ENCODE measurements at places on chromosomes 1 and 21. TPM values are rescaled to one million over a fixed set of nuclear protein-coding genes. Genes with fewer than 3 reads are reported as not detected.

Gene AMIGO1
- total RNA-seq: 4.5 TPM

Gene LIN9
- 34.4 TPM for total RNA-seq

Gene SEC16B
- 0.67 TPM for total RNA-seq

Gene ANKRD34A
- total RNA-seq: 0.28 TPM

Gene DPYD
- total RNA-seq: 0.43 TPM

DNA sequence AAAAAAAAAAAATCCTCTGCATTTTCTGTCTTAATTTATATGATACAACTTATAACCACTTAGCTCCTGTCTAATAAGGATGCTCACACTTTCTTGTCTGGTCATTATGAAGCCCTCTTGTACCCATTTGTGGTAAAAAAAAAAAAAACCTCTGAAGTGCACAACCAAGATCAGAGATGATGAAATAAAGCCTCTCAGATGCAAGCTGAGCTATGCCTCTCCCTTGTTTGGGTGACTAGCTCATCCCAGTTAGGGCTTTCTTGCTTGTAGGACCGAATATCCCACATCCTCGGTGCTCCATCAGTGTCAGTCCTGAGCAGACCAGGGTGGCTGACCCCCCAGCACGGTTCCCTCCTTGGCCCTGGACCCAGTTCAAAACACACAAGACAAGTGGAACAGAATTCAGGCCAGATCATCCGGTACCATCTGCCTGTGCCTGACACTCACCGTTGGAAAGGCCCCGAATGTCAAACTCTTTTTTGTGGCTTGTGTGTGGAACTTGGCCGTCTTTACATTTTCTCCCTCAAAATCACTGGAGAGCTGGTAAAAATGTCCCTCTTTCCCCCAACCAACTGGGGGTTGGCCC, 6.3 kb upstream of the SELENON start:
- DNase-seq: no peak
- no peaks in the 10 kb centered on the region for H3K27me3 ChIP-seq
- no peaks in the 10 kb centered on the region for H3K36me3 ChIP-seq

DNA sequence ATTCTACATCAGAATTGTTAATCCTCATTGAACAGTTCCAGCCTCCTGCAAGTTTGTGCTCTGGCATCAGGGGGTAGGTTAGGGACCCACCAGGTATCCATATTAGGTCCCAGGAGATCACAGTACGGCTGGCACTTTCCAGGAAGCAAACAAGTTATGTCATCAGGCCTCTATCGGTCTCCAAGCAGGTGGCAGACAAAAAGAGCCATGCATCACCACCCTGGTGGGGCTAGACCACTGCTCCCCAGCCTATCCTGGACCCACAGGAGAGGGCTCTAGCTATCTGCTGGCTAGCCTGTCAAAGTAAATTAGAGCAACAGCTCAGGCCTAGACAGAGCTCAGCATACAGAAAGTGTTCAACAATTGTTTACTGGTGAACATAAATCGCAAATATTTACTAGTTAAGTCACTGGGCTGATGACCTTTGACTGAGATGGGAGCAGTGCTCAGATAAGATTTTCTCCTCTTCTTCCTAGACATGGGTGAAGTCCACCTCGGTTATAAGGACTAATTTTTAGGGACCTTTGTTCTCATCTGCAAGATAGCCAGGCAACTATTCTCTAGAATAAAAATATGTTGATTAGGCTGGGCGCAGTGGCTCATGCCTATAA, 6.4 kb downstream of the NUAK2 start:
- H3K4me3 ChIP-seq: peak overlapping the region; percentile 23
- peak overlapping the region; percentile 92 for H3K27ac ChIP-seq
- H3K4me1 ChIP-seq: peaks cover 92% of the 10 kb centered on the region
- H3K36me3 ChIP-seq: peaks cover 18% of the 10 kb centered on the region
- no peaks in the 10 kb centered on the region for H3K27me3 ChIP-seq

- H3K27me3 ChIP-seq: no peaks in the 10 kb centered on the region
- no peak for DNase-seq
- no peak overlapping the region for H3K27ac ChIP-seq
- no peak overlapping the region for H3K4me3 ChIP-seq
- H3K4me1 ChIP-seq: no peaks in the 10 kb centered on the region
Observed at GRCh38 chr1:217402301-217402700, 228.6 kb downstream of the GPATCH2 start.

DNA sequence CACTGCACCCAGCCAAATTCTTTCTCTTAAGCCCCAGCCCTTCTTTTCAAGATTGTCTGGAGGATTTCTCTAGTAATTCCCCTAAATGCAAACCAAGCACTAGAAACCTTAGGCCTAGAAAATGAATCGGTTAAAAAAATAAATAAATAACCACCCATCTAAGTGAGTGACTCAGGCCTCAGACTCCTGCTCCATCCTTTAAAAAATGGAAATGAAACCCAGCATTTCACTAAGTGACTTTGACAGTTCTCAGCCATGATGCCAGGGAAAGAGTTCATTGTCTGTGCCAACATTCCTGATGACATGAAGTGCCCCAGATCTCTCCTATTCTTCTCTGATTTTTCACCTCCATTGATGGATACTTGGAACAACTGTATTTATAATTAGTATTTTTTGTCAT, 415.2 kb upstream of the DAB1 start:
- no peak overlapping the region for H3K4me3 ChIP-seq
- H3K27me3 ChIP-seq: no peaks in the 10 kb centered on the region
- no peaks in the 10 kb centered on the region for H3K36me3 ChIP-seq
- H3K27ac ChIP-seq: no peak overlapping the region
- no peak for DNase-seq

GRCh38 chr21:45510466-45510955, 31.7 kb downstream of the SLC19A1 start:
- no peak overlapping the region for H3K27ac ChIP-seq
- H3K27me3 ChIP-seq: no peaks in the 10 kb centered on the region
- DNase-seq: no peak
- no peak overlapping the region for H3K4me3 ChIP-seq
- no peaks in the 10 kb centered on the region for H3K36me3 ChIP-seq

GRCh38 chr1:24754229-24754628, 9.0 kb downstream of the CLIC4 start:
- no peaks in the 10 kb centered on the region for H3K4me1 ChIP-seq
- no peak overlapping the region for H3K4me3 ChIP-seq
- no peak overlapping the region for H3K27ac ChIP-seq
- H3K36me3 ChIP-seq: peaks cover 4% of the 10 kb centered on the region

GRCh38 chr1:214516434-214517326, 34.7 kb downstream of the PTPN14 start:
- H3K36me3 ChIP-seq: no peaks in the 10 kb centered on the region
- H3K4me1 ChIP-seq: peaks cover 47% of the 10 kb centered on the region
- H3K27me3 ChIP-seq: no peaks in the 10 kb centered on the region
- no peak overlapping the region for H3K27ac ChIP-seq
- H3K4me3 ChIP-seq: no peak overlapping the region
- DNase-seq: no peak

- peaks cover 11% of the 10 kb centered on the region for H3K4me1 ChIP-seq
- no peaks in the 10 kb centered on the region for H3K36me3 ChIP-seq
- no peaks in the 10 kb centered on the region for H3K27me3 ChIP-seq
- DNase-seq: no peak
- H3K27ac ChIP-seq: no peak overlapping the region
Observed at GRCh38 chr1:174965362-174966007, 34.3 kb upstream of the CACYBP start.

GRCh38 chr1:89005286-89006151, 13.1 kb upstream of the KYAT3 start:
- no peak overlapping the region for H3K4me3 ChIP-seq
- H3K36me3 ChIP-seq: no peaks in the 10 kb centered on the region
- H3K4me1 ChIP-seq: no peaks in the 10 kb centered on the region
- H3K27ac ChIP-seq: no peak overlapping the region
- H3K27me3 ChIP-seq: no peaks in the 10 kb centered on the region

DNA sequence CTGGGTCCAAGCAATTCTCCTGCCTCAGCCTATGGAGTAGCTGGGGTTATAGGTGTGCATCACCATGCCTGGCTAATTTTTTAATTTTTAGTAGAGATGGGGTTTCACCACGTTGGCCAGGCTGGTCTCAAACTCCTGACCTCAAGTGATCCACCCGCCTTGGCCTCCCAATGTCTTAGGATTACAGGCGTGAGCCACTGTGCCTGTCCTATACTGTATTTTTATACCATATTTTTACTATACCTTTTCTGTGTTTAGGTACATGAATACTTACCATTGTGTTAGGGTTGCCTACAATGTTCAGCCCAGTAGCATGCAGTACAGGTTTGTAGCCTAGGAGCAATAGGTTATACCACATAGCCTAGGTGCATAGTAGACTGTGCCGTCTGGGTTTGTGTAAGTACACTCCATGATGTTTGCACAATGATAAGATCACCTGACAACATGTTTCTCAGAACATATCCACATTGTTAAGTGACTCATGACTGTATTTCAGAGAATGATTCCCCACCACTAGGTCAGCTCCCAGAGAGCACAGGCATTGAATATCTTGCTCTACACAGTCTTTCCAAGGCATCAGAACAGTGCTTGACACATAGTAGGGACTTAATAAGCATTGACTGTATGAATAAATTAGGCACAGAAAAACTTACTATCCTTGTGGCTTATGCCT, 6.0 kb upstream of the CITED4 start:
- no peak overlapping the region for H3K4me3 ChIP-seq
- no peaks in the 10 kb centered on the region for H3K36me3 ChIP-seq

DNA sequence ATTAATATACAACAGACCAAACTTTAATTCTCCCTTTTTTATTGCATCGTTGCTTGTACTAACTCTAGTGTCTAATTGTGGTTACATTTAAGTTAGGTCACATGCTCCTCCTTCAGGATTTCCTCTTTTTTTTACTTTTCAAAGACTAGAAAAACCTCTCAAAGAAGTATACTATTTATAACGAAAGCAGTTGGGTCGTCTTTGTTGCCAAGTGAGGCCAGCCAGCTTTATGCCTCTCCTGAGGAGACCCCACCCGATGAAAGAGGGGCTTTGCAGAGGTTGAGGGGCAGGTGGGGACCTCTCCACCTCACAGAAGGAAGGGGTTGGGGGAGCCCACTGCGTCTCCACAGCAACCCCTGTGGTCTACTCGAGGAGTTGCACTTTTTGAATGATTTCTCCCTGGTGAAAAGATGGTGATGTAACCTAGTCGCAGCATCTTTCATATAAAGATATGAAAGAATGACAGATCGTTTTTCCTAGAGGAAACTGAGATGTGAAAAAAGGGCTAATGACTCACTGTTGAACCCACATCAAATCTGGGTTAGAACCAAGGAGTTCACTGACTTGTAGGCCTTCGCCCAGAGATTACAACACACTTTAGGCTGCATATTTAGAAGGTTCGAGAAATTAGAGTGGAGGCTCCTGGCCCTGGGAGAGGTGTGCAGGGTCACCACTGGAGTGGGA, 6.4 kb downstream of the TGFB2 start:
- no peak overlapping the region for H3K27ac ChIP-seq
- H3K4me1 ChIP-seq: no peaks in the 10 kb centered on the region
- no peak overlapping the region for H3K4me3 ChIP-seq
- peak; percentile 46 for DNase-seq
- peaks cover 8% of the 10 kb centered on the region for H3K27me3 ChIP-seq

DNA sequence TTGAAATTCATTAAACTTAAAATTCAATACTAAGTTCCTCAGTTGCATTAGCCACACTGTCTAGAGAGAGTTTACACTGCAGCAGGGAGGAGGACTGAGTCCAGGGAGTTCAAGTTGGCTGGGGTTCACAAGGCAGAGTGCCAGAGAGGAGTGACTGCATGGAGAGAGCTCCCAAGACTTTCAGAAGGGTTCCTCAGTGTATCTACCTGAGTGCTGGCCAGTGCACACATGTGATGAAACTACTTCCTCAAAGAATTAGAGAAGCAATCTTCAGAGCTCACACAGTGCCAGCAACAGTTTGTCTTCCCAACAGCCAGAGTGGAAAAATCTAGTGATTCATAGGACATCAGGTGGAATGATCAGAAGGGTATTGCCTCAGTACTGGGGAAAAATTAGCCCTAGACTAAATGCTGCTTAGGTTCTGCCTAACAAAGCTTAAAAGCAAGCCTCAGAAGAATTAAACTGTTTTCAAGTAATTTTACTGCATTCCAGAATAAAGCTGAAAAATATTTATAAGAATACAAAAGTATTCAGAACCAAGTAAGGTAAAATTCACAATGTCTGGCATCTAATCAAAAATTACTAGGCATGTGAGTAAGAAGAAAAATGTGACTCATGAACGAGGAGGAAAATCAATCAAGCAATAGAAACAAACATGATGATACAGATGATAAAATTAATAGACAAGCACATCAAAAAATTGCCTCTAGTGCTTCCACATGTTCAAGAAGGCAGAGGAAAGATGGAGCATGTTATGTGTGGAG, 10.4 kb upstream of the WNT3A start:
- H3K27ac ChIP-seq: no peak overlapping the region
- no peak for DNase-seq
- no peaks in the 10 kb centered on the region for H3K36me3 ChIP-seq
- no peak overlapping the region for H3K4me3 ChIP-seq
- H3K27me3 ChIP-seq: peaks cover 92% of the 10 kb centered on the region

DNA sequence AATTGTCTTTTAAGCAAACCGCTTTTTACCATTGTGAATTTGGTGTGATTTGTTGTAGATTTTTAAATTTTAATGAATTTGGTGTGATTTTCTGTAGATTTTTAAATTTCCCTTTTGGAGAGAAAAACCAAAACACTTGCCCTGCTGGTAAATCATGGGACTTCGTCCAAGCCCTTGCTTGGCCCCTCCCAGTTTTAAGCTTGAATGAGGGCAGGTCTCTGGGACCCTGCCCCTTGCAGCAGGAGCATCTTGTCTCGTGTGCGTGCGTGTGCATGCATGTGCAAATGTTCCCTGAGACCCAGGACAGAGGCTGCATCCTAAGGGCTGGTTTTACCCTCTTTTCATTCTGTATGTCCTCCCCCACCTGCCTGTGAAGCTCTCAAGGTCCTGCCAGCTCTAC, 248.6 kb downstream of the GREM2 start:
- no peaks in the 10 kb centered on the region for H3K27me3 ChIP-seq
- H3K4me1 ChIP-seq: no peaks in the 10 kb centered on the region
- no peaks in the 10 kb centered on the region for H3K36me3 ChIP-seq
- no peak overlapping the region for H3K4me3 ChIP-seq

GRCh38 chr1:209937996-209938959, at the start of gene SYT14:
Gene SYT14 (plus strand): TSS chr1:209938217. CDS start chr1:209938265, 48 bp downstream.
- peaks cover 18% of the 10 kb centered on the region for H3K4me1 ChIP-seq
- no peaks in the 10 kb centered on the region for H3K36me3 ChIP-seq
- no peak within 1 kb of the TSS for H3K27ac ChIP-seq
- H3K4me3 ChIP-seq: peak within 1 kb of the TSS; percentile 92
- peaks cover 16% of the 10 kb centered on the region for H3K27me3 ChIP-seq

DNA sequence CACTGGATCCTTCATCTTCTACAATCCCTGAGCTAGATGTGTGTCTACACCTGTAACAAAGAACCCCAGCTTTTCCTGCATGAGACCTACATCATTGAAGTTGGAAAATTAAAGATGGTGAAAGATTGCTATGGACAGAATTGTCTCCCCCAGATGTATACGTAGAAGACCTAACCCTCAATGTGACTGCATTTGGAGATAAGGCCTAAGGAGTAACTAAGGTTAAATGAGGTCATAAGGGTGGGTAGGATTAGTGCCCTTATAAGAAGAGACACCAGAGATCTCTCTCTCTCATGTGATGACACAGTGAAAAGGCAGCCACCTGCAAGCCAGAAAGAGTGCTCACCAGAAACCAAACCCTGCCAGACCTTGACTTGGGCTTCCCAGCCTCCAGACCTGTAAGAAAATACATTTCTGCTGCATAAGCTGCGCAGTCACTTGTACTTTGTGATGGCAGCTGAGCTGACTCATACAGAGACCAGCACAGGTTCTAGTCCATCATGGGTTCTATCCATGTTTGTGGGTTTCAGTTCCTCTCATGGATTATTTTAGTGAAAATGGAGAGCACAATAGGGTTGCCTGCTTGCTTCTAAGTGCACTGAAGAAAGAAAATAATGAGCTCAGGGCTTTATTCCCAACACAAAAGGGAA, 180.8 kb downstream of the TPR start:
- H3K27me3 ChIP-seq: no peaks in the 10 kb centered on the region
- H3K27ac ChIP-seq: no peak overlapping the region
- no peak overlapping the region for H3K4me3 ChIP-seq
- DNase-seq: no peak
